Stomach (tissue), 19 donors: ENCODE measurements at places on chromosomes 2 and 18. TPM values are rescaled to one million over a fixed set of nuclear protein-coding genes. Genes with fewer than 3 reads are reported as not detected.

The PROKR1 gene
- not detected for total RNA-seq

GRCh38 chr2:48026865-48027264 lies 120.6 kb upstream of the FBXO11 start:
- no peak for DNase-seq
- no peak overlapping the region for H3K4me3 ChIP-seq
- H3K27me3 ChIP-seq: no peaks in the 10 kb centered on the region
- no peak overlapping the region for H3K27ac ChIP-seq

- no peak overlapping the region for H3K27ac ChIP-seq
- H3K4me1 ChIP-seq: no peaks in the 10 kb centered on the region
- no peaks in the 10 kb centered on the region for H3K27me3 ChIP-seq
- H3K4me3 ChIP-seq: no peak overlapping the region
Measured at GRCh38 chr2:200703127-200703925, 108.4 kb upstream of the BZW1 start.

The HJURP gene
- 28.3 TPM for total RNA-seq

DNA sequence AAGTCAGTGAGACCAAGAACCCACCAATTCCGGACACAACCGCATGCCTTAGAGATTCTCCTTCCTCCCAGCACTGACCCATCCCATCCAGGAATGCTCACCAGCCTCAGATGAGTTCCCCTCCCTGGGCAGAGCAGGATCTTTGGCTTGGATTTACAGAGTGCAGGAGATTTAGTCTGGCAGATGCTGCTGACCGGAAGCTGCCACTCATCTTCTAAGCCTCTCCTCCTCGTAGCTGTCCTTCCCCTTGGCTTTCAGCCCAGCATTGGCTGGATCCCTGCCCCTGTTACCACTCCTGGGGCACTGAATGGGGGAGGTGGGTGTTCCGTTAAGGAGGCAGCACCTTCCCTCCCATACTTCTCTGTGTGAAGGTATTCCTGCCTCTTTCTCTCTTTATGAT lies 53.2 kb downstream of the VWA3B start:
- no peaks in the 10 kb centered on the region for H3K27me3 ChIP-seq
- no peak overlapping the region for H3K4me3 ChIP-seq
- no peaks in the 10 kb centered on the region for H3K36me3 ChIP-seq
- peak; percentile 71 for DNase-seq
- no peak overlapping the region for H3K27ac ChIP-seq

- no peaks in the 10 kb centered on the region for H3K27me3 ChIP-seq
- no peak overlapping the region for H3K27ac ChIP-seq
- H3K36me3 ChIP-seq: no peaks in the 10 kb centered on the region
- H3K4me1 ChIP-seq: peaks cover 8% of the 10 kb centered on the region
Measured at GRCh38 chr2:164898475-164898874, 56.9 kb downstream of the SLC38A11 start.

The PROC gene
- total RNA-seq: not detected

GRCh38 chr18:36635414-36636096 lies 193.2 kb downstream of the TPGS2 start:
- no peak overlapping the region for H3K4me3 ChIP-seq
- no peak for DNase-seq
- peaks cover 7% of the 10 kb centered on the region for H3K4me1 ChIP-seq

DNA sequence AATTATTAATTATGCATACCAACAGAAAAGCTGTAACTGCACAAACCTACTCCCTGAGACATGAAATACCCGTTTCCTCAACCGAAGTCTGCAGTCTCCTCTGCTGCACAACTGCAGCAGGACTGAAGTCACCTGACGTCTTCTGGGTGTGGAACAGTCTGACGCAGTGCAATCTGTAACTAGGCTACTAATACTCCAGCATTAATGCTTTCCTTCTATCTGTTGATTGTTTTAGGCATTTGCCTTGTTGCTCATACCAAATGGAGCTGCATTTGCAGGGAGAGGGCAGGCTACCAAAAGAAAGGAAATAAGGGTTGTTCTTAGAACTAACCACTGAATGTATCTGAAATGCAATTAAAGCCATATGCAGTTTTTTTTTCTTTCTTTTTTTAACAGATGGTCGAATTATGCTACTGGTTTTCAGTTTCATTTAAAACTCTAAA lies 40.1 kb downstream of the RTN4 start:
- no peaks in the 10 kb centered on the region for H3K36me3 ChIP-seq
- peaks cover 59% of the 10 kb centered on the region for H3K4me1 ChIP-seq
- H3K27me3 ChIP-seq: no peaks in the 10 kb centered on the region
- H3K4me3 ChIP-seq: peak overlapping the region; percentile 38
- peak; percentile 65 for DNase-seq

DNA sequence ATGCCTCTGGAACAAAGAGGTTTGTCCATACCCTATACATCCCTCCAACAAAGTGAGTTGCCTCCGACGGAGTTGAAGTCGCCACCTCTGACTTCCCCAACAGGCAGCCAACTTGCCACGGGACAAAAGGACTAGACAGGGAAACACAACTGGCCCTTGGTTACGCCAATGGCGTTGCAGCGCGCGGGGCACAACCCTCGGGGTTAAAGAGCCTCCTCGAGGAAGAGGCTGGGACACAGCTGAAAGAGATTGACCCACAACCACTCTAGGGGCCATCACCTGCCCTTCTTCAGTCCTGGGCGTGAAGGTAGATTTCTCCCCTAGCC lies 545 bp downstream of the GTF3C2 start:
- H3K4me1 ChIP-seq: peaks cover 24% of the 10 kb centered on the region
- H3K27me3 ChIP-seq: no peaks in the 10 kb centered on the region
- DNase-seq: peak; percentile 68
- no peaks in the 10 kb centered on the region for H3K36me3 ChIP-seq

GRCh38 chr2:226581004-226581403 lies 218.6 kb downstream of the IRS1 start:
- no peaks in the 10 kb centered on the region for H3K36me3 ChIP-seq
- no peaks in the 10 kb centered on the region for H3K27me3 ChIP-seq
- H3K4me1 ChIP-seq: peaks cover 4% of the 10 kb centered on the region
- DNase-seq: no peak
- no peak overlapping the region for H3K4me3 ChIP-seq

DNA sequence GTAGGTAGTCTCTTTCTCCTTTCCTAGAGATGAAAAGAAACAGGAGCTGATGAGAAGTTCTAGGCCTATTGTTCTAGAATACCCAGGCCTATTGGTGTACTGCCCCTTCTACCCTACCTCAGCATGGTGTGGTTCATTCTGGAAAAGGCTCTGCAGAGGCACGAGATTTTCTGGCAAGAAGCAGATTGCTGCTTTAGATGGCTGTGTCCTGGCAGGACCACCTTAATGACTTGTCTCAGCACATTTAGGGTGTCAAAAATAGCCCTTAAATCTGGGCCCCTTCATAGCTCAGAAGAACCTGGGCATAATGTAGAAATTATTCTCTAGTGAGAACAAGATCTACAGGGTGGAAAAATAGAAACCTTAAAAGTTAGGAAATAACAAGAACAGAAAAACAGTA lies 87.9 kb downstream of the BCL2L11 start:
- no peak for DNase-seq
- no peak overlapping the region for H3K27ac ChIP-seq
- no peaks in the 10 kb centered on the region for H3K27me3 ChIP-seq
- no peaks in the 10 kb centered on the region for H3K4me1 ChIP-seq

GRCh38 chr2:236177967-236178889 lies 10.0 kb upstream of the GBX2 start:
- H3K36me3 ChIP-seq: no peaks in the 10 kb centered on the region
- H3K27me3 ChIP-seq: peaks cover 31% of the 10 kb centered on the region
- H3K4me1 ChIP-seq: peaks cover 24% of the 10 kb centered on the region
- peak overlapping the region; percentile 24 for H3K4me3 ChIP-seq
- H3K27ac ChIP-seq: no peak overlapping the region

GRCh38 chr18:71725256-71725655 lies 818.9 kb downstream of the CBLN2 start:
- H3K4me1 ChIP-seq: no peaks in the 10 kb centered on the region
- no peak overlapping the region for H3K4me3 ChIP-seq
- no peak overlapping the region for H3K27ac ChIP-seq
- no peaks in the 10 kb centered on the region for H3K36me3 ChIP-seq

The IL36A gene
- total RNA-seq: not detected

GRCh38 chr2:160298960-160299359 lies 98.9 kb upstream of the ITGB6 start:
- H3K27me3 ChIP-seq: no peaks in the 10 kb centered on the region
- H3K4me1 ChIP-seq: peaks cover 36% of the 10 kb centered on the region
- H3K27ac ChIP-seq: no peak overlapping the region
- DNase-seq: no peak

- DNase-seq: peak; percentile 48
- H3K36me3 ChIP-seq: peaks cover 6% of the 10 kb centered on the region
- peak overlapping the region; percentile 85 for H3K27ac ChIP-seq
- H3K4me1 ChIP-seq: peaks cover 18% of the 10 kb centered on the region
Measured at GRCh38 chr2:136117391-136117841, 533 bp downstream of the CXCR4 start.

The SPIRE1 gene
- 4.1 TPM for total RNA-seq

The CYTIP gene
- total RNA-seq: not detected

The GAL3ST2 gene
- total RNA-seq: not detected

- no peaks in the 10 kb centered on the region for H3K27me3 ChIP-seq
- no peak overlapping the region for H3K27ac ChIP-seq
- no peak overlapping the region for H3K4me3 ChIP-seq
- DNase-seq: no peak
- H3K4me1 ChIP-seq: peaks cover 4% of the 10 kb centered on the region
Measured at GRCh38 chr2:173431191-173431590, 76.5 kb downstream of the CDCA7 start.

GRCh38 chr18:75517286-75517685 lies 89.8 kb upstream of the SMIM21 start:
- no peaks in the 10 kb centered on the region for H3K36me3 ChIP-seq
- no peak overlapping the region for H3K4me3 ChIP-seq

The ECEL1 gene
- total RNA-seq: not detected

- no peak overlapping the region for H3K4me3 ChIP-seq
- H3K4me1 ChIP-seq: no peaks in the 10 kb centered on the region
- no peaks in the 10 kb centered on the region for H3K27me3 ChIP-seq
- no peak overlapping the region for H3K27ac ChIP-seq
- H3K36me3 ChIP-seq: no peaks in the 10 kb centered on the region
Measured at GRCh38 chr18:74825460-74825859, 227.8 kb downstream of the ZNF407 start.

DNA sequence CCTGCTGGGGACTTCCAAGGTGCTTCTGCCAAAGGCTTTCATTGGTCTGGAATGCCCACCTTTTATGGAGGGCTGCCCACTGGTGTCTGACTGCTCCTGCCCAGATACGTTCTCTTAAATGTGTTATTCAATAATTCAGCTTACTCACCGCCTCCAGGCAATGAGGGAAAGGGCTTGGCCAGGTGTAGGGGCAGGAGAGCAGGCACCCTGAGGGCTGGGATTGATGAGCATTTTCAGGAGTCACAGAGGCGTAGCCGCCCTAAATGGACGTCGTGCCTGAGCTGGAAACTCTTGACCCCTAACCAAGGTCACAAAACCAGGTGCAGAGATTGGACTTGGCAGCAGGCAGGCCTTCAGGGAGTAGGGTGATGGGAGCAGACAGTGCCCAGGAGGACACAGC lies 26.8 kb downstream of the MAL start:
- H3K4me3 ChIP-seq: no peak overlapping the region
- H3K36me3 ChIP-seq: no peaks in the 10 kb centered on the region
- no peak for DNase-seq
- peaks cover 16% of the 10 kb centered on the region for H3K4me1 ChIP-seq

- H3K27ac ChIP-seq: no peak overlapping the region
- no peaks in the 10 kb centered on the region for H3K27me3 ChIP-seq
- H3K4me3 ChIP-seq: no peak overlapping the region
- no peak for DNase-seq
- peaks cover 5% of the 10 kb centered on the region for H3K4me1 ChIP-seq
Measured at GRCh38 chr2:232888099-232888836, 18.2 kb downstream of the SNORC start.

The SPP2 gene
- total RNA-seq: not detected

- H3K36me3 ChIP-seq: no peaks in the 10 kb centered on the region
- H3K27ac ChIP-seq: no peak overlapping the region
Measured at GRCh38 chr2:116510117-116510671, 1304.3 kb upstream of the DDX18 start.

The ABCG8 gene
- 1.1 TPM for total RNA-seq

The ZNF638 gene
- 92.4 TPM for total RNA-seq

DNA sequence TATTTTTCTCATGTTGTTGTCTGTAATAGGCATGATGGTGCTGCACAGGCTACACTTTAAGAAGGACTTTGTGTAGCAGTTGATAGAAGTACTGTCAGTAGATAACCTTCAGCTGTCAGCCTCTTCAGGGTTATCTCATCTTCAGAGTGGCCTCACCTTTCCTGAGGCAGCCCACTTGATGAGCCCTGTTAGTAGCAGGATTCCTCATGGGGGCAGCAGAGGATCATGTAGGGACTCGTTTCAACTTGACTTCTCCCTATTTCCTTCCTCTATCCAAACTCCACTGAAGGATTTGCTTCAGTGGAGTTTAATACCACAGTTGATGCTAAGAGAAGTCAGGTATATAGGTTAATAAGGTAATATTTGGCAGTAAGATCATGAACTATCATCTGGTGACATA lies 530.3 kb upstream of the FSIP2 start:
- peak; percentile 73 for DNase-seq
- no peaks in the 10 kb centered on the region for H3K4me1 ChIP-seq
- H3K4me3 ChIP-seq: no peak overlapping the region
- H3K27ac ChIP-seq: no peak overlapping the region

DNA sequence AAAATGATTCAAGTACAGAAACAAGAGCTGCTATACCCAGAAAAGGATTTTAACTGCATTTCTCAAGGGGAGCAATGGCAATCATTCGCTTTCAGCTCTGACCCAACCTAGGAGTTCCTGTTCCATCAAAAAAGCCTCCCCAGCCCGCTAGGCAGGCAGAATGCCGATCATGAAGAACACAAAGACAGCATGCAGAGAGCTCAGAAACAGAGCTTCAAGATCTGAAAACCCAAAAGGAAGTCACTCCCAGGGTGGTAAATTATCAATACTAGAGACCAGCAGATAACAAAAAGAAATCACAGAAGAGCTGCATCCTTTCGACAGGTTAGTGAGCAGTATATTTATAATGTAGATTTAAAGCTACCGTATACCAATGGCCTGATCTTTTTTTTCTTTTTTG lies 84.8 kb upstream of the CRIM1 start:
- H3K27ac ChIP-seq: no peak overlapping the region
- no peak overlapping the region for H3K4me3 ChIP-seq
- no peaks in the 10 kb centered on the region for H3K4me1 ChIP-seq
- DNase-seq: no peak

DNA sequence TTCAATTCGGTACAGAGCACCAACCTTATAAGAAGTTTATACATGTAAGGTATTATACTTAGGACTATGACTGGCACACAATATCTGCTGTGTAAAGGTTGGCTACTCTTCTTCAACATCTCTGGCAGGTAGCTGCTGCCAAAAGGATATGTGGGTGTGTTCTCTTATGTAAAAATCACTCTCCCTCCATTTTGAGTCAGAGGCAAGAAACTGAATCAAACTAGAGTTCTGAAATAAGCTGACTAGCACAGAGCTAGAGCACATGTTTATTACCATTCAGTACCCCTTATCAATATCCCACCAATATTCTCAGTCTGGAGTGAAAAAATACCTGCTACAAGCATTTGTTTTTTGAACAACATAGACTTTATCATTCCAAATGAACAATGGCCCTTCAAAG lies 38.0 kb upstream of the PCBP1 start:
- no peak for DNase-seq
- no peak overlapping the region for H3K27ac ChIP-seq
- no peak overlapping the region for H3K4me3 ChIP-seq
- no peaks in the 10 kb centered on the region for H3K27me3 ChIP-seq
- no peaks in the 10 kb centered on the region for H3K4me1 ChIP-seq

The TMEM178A gene
- 4.5 TPM for total RNA-seq

GRCh38 chr18:23635283-23636070 lies 27.2 kb downstream of the ANKRD29 start:
- no peaks in the 10 kb centered on the region for H3K4me1 ChIP-seq
- no peak overlapping the region for H3K4me3 ChIP-seq
- no peak overlapping the region for H3K27ac ChIP-seq
- no peaks in the 10 kb centered on the region for H3K27me3 ChIP-seq
- DNase-seq: no peak

The IL1F10 gene
- not detected for total RNA-seq
